CD8-positive, alpha-beta memory T cell (primary cell): ENCODE measurements at places on chromosomes 7 and 10.

GRCh38 chr10:24208661-24209431 lies at the start of gene KIAA1217:
KIAA1217 (plus strand) TSS chr10:24209138; CDS start chr10:24209194, 56 bp downstream.
- no peak for DNase-seq

GRCh38 chr7:50349399-50349798 lies 44.9 kb downstream of the IKZF1 start:
- no peak for DNase-seq

DNA sequence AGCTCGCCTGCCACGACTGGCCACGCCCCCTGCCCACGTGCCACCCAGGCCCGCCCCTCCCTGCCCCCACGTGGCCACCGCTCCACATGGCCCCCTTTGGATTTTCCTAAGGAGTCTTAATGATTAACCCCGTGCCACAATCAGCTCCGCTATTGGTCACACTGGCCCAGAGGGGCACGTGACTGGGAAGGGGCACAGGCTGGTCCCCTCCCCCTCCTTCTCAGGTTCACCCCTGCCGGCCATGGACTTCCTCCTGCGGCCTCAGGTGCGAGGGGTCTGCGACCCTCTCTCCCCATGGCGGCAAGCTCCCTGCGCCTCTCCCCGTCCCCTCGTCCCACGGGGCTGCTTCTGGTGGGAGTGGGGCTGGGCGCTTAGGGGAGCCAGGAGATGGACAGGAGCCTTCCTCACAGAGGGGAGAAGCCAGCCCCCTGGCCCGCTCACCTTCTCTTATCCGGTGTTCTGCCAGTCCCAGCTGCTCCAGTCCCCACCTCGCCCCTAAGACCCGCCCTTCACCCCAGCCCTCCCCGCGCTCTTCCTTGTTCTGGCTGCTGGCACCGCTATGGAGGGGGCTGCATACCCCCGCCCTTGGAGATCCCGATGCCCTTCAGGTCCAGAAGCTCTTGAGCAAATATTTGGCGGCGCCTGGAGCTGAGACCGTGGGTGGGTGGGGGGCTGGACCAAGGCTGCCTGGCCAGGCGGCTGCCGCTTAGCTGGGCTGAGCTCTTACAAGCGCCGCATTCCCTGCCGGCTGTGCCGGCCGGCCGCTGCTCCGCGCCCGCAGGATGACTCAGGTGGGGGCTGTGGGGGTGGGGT lies 3.2 kb downstream of the SLC4A2 start:
- no peak for DNase-seq

DNA sequence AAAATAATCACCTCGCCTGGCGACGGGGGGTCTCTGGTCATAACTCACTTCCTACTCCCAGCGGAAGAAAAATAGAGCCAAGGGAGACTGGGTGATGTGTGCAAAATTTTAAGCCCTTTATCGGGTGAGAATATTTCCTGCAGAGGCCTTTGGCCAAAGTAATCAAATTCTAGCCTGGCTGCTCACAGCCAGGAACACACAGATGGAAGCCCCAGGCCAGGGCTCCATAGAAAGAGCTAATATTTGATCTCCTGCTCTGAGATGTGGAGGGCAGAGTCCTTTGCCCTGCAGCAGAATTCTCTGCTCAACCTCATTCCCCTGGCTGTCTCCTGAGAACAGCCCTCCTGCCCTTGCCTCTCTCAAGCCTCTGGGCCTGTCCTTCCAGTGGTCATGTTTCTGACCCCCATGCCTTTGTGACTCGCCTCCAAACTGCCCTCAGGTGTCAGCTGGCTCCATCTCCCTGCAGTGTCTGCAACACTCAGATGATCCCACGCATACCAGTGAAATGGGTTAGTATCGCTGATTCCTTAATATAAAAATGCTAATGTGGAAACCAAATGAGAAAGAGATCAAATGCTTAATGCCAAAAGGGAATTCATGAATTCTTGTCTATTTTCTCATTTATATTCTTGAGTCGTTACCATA lies 34.5 kb downstream of the FRMD4A start:
- no peak for DNase-seq

GRCh38 chr7:111324228-111324627 lies 233.3 kb downstream of the LRRN3 start:
- DNase-seq = no peak

DNA sequence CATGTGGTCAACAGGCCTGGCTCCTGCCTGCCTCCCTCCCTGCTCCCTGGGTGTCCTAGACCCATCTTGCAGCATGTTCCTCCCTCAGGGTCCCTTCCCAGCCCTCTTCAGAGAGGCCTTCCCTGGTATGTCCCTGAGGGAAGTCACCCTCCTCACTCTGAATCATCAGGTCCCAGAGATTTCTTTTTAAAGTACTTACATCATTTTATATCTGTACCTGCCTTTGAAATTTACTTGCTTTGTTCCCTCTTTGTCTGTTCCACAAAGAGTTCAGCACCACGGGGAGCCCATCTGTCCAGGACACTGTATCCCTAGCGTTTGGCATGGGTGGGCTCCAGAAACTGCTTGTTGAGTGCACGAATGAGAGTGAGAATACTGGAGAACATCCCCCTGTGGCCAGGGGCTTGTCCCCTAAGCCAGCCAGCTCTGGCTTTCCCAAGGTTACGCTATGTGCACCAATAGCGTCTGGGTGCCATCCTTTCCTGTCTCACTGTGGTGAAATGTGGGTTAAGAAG lies 50.6 kb upstream of the IGFBP3 start:
- DNase-seq = no peak

- DNase-seq = no peak
These were observed 104.2 kb upstream of the CHST15 start for GRCh38 chr10:124197371-124198124.

GRCh38 chr10:78199005-78199725 lies 165.5 kb downstream of the RPS24 start:
- no peak for DNase-seq

- DNase-seq = no peak
These were observed 71.0 kb downstream of the CELF2 start for GRCh38 chr10:11088709-11089108.

DNA sequence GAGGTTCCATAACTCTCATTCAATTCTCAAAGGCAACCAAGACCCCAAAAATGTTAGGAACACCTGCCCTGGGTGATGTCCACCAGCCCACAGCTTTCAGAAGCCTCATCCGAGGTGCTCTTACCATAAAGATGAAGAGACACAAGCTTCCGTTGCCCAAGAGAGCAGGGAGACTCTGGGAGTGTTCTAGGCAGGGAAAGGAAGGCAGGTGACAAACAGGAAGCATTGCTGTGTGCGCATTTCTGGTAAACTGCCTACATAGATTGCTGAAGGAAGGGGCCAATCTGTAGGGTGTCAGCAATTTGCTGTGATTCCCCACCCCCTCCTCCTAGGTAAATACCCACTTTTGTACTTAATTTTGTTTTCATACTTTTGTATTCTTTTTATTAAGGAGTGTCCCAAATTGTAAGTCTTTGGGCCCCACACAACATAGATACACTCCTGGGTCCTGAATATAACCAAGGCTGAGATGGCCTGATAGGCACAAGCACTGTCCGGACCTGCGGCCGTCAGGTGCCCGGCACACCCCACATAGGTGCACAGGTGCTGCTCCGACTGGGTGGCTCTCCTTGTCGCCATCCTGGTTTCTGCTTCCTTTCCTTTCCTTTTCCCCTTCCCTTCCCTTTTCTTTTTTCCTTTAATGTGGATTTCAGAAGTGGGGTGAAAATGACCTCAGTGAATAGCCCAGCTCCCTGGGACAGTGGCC lies 51.4 kb upstream of the SMNDC1 start:
- no peak for DNase-seq

DNA sequence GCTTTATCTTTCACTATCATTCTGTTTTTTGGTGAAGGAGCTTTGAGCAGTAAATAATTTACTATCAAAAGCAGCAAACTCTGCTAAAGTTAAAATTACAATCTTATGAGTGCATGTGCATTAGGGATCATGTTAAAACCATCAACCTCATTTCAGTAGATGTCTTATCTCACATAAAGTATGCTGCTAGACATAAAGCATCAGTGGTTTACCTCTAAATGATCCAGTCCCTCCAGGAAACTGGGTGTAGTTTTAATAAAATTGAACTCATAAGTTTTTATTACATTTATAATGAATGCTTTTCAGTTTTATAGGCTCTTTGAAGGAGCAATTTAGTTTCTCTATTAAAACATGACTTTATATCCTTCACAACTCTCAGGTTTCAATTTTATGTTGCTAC lies 108.7 kb downstream of the LRRN3 start:
- no peak for DNase-seq

DNA sequence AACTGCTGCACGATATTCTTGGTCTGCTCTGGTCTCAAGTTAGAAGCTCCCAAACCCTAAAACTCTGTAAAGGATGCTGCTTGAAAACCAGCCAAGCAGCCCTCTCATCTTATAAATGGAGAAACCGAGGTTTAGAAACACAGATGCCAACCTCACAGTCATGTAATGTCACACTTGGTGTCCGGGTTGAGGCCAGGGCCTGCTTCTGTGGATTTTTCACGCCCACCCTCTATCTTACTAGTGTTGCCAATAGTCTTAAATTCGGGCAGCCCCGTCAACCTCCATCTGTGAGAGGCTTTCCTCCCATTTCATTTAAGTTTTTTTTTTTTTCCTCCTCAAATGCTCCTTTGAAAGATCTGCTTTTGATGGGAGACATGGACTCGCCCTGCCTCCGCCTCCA lies 28.9 kb downstream of the PLPP4 start:
- DNase-seq = no peak

DNA sequence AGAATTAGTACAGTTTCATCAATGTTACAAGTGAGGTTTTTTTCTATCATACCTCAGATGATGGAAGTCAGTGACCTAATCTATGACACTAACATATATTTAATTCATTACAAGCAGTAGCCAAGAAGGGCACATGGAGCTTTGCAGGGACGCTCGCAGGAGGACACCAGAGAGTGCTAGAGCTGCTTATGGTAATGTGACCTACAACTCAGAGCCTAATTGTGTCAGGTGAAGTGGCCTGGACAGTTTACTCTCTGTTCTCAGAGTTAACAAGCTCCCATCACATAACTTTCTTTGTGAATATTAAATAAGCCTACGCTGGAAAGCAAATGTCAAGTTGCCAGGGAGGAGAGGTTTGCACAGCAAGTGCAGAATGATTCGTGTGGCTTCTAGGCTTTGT lies 11.6 kb upstream of the CNNM2 start:
- DNase-seq = no peak

- DNase-seq = no peak
These were observed 277.4 kb downstream of the CCSER2 start for GRCh38 chr10:84605802-84606201.

DNA sequence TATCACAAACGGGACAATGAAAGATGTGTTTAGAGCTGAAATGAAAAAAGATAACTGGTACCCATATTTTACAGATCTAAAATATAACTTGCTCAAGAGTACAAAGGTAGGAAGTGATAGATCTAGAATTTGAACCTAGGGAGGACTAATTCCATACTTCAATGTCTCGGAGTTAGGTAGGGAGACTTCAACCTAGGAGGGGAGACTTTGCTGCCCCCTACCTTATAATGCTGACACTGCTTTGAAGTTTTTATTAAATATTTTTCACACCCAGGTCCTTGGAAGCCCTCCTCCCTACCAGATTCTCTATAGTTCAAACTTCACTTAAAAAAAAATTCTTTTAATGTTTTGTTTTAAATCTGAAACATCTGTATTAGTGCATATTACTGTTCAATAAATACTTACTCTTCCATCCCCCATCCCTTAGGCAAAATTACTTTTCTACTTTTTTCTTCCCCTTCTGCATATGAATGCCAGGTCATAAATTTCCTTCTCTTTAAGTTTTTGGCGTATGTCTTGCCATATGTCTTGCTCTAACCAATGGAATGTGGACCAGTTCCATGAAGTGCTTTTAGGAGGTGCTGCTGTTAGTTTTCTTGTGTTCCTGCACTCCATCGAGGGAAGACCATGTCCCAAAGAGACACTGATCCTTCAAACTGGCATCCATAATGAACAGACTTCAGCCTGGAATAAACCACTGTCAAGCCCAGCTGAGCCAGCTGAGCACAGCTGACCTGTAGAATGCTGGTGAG lies 57.8 kb downstream of the MICU1 start:
- DNase-seq = no peak

- DNase-seq = no peak
These were observed 18.0 kb downstream of the NDUFB2 start for GRCh38 chr7:140714331-140715040.

DNA sequence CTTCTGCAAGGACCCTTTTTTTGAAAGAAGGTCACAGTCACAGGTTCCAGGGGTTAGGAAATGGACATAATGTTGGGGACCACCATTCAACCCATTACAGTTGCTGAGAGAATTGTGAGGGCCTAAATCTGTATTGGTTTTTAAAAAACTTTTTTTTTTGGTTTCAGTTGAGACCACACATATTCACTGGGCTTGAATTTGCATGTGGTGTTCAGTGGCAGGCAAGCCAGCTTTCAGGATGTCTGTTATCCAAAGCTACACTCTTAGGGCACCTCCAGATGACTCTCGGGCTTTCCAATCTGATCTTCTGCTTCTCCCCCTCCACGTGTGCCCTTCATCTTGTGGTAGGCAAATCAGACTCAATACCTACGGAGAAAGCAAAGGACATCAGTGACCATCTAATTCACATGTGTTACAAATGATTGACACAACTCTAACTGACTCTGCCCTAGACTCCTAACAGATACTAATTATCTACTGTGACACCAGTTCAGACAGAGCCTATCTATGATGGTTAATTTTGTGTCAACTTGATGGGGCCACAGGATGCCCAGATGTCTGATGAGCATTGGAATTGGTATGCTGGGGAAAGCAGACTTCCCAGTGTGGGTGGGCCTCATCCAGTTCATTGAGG lies 93.3 kb upstream of the ELMO1 start:
- DNase-seq = no peak

DNA sequence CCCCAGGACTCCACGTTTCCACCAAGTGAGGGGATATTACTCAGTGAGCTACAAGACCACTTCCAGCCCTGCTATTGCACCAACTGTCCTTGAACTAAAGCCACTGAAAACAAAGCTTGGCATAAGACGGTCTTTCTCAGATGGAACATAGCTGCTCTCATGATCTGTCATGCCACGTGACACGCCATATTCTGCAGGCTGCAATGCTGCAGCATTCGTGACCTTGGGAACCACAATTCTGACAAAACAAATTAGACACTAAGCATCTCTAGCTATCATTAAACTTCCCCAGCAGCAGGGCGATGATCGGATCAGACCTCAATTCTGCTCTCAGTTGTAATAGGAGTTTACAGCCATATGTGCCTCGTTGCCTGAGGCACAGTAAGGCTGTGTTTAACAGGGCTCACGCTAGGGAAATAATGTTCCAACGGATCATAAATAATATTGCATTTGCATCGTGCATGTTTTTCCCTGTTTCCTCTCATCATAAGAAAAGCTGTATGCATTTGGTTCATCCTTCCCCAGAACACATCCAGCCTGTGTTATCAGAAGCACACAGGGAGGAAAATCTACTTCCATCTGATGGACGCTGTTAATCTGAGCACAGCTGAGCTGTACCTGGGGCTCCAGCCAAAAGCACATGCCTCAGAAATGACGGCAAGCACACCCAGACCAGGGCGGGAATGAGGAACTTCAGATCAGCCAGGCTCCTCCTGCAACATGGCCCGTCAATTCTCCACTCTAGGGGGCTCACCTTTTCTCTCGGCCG lies 38.6 kb upstream of the CNPY1 start:
- no peak for DNase-seq

- no peak for DNase-seq
These were observed 106.2 kb downstream of the KAT6B start for GRCh38 chr10:74932648-74933047.
